Stimulated activated CD4-positive, alpha-beta T cell treated with anti-CD3 and anti-CD28 coated beads, Interleukin-4, amount 100 ng/mL, for 1 hour (primary cell): ENCODE measurements at places on chromosomes 11 and 22.

DNA sequence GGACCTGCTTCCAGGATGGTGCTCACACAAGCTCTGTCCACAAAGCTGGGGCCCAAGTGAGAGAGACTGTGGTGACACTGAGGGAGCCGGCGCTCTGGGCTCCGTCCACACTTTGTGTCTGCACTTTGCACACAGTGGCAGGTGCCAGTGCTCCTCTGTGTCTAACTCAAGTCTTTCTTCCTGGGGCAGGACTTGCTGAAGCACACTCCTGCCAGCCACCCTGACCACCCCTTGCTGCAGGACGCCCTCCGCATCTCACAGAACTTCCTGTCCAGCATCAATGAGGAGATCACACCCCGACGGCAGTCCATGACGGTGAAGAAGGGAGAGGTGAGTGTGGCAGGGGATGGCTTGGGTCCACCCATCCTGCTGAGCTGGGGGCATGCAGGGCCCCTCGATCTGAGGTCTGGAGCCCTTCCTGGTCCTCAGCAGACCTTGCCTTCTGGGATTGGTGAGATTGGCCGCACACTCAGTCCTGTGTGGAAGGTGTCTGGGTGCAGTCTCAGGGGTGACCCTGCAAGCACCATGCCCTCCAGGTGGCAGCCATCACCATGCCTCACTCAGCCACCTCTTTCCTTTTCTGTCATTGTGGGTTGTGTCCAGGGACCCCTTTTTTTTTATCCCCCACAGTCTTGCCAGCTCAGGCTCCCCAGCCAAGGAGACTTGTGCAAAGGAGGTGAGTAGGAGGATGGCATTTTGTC, 93.3 kb downstream of the BCR start:
- no peak for DNase-seq

DNA sequence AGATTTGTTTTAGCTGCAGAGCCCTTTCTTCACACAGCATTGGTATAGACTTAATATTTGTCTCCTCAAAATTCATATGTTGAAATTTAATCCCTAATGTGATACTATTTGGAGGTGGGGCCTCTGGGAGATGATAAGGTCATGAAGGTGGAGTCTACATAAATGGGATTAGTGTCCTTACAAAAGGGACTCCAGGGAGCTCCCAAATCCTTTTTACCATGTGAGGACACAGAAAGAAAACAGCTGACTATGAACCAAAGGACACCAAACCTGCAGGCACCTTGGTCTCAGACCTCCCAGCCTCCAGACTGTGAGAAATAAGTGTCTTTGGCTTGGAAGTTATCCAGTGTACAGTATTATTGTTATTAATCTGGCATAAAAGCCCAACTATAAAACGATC, 10.2 kb downstream of the SLC35F2 start:
- no peak for DNase-seq

DNA sequence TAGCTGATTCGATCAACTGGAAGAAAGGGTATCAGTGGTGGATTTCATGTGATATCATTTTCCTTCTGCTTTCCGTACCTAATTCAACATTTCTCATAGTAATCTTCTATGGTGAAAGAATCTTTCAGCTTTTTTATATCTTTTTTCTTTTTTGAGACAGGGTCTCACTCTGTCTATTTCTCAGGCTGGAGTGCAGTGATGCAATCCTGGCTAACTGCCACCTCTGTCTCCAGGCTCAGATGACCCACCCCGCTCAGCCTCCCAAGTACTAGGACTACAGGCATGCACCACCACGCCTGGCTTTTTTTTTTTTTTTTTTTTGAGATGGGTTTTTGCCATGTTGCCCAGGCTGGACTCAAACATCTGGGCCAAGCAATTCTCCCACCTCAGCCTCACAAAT, 18.6 kb upstream of the CHORDC1 start:
- DNase-seq, result no peak

- DNase-seq, result no peak
Observed at GRCh38 chr11:119091178-119091577, 6.5 kb downstream of the HMBS start.

DNA sequence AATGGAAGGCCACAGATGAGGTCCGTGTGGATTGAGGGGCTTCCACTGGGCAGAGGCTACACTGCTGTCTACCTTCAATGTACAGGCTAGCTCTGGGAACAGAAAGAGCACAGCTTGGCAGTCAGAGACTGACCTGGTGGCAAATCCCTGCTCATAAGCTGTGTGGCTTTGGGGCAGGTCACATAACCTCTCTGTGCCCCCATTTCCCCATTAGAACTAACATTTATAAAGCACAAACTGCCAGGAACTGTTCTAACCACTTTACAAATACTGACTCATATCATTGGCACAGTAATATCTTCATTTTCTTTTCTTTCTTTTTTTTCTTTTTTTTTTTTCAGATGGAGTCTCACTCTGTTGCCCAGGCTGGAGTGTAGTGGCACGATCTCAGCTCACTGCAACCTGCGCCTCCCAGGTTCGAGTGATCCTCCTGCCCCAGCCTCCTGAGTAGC, 3.1 kb downstream of the FOSL1 start:
- DNase-seq, result no peak

DNA sequence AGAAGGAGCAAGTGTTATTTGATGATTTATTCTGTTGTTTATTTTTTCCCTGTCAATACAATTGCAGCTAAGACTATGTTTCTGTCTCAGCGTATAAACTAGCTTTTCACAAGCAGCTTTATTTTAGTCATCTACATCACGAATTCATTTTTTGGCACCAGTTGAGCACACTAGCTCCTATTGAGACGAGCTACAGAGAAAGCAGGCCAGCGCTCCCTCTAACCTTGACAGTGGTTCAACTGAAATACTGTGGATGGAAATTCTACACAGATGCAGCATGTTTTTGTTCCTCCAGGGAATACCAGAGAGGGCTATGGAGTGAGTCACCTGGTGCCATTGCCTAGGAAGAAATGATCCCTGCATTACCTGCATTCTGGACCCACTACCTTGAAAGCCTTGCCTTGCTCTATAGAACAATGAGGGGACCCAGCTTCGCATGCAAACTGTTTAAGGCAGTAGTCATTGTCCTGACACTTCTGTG, 108.2 kb upstream of the ARHGAP42 start:
- DNase-seq, result no peak

GRCh38 chr22:39731881-39732555, 161.5 kb downstream of the CACNA1I start:
- no peak for DNase-seq

DNA sequence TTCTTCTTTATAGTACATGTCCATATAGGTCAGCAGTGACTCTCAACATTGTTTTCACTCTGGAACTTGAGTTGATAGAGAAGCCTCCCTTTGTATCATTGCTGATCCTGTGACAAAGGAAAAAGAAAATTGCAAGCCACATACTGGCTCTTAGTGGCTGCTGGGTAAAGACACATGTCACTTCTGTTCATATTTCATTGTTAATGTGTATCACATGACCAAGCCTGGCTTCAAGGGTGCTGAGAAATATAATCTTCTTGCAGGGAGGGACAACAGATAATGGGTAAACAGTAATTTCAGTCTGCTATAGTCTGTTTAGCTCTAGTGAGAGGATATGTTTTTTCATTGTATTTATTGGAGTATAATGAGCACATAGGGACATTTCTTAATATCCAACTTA, 173.3 kb downstream of the PGR start:
- no peak for DNase-seq

DNA sequence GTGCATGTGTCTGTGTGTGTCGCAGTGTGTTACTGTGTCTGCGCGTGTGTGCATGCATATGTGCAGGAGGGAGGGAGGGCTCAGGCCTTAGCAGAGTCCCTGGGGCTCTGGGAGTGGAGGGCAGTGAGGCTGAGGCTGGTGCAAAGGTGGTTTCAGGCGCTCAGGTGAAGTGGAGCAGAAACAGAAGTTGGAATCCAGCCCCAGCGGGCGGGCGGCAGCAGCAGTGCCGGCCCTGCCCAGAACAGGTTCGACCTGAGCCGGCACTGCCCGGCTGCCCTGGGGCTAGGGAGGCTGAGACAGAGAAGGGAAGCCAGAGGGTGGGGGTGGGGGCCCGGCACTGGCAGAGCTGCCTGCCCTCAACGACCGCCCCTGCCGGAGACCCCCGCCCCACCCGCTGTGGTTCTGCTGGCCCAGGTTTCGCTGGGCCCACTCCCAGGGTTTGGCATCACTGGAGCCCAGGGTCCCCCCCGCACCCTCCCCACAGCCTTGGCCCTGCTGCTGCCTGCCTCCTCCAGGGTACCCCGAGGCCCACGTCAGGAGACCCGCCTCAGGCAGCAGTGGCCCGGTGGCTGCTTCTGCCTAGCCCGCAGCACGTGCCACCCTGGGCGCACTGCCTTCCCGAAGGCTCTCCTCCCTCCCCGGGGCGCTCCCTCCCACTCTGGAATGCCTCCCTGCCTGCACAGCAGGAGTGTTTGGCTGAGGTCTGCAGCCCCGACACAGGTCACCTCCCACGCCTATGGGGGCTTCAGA, 13.3 kb downstream of the ASCL2 start:
- no peak for DNase-seq

- no peak for DNase-seq
Observed at GRCh38 chr11:44955015-44955738, 4.5 kb upstream of the TP53I11 start.
